Activated gamma-delta T cell treated with anti-CD3 and anti-CD28 coated beads, Interleukin-2, amount 50 U/mL, for 16 hours (primary cell): ENCODE measurements at places on chromosomes 11 and 22.

- no peak for DNase-seq
Observed at GRCh38 chr22:44441401-44442185, 56.4 kb downstream of the RTL6 start.

DNA sequence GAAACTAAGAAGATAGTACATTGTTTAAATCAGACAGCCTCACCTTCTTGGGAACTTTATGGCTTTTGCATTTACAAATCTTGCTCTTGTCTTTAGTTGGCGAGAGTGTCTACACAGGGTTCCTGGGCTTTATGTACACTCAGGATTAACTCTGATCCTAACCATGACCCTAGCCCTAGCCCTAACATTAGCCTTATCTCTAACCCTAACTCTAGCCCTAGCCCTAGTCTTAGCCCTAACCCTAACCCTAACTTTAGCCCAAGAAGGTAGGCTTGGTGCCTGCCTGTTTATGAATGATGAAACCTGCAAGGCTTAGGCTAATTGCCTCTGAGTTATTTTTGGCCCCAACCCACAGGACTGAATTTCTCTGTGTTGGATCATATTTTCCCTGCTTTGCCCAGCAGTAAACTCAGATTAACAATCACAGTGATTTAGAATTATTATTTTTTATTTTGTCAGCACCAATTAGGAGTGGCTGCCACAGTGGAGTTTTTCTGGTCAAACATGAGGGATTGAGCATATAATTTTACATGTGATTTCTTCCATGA is 44.1 kb upstream of the OR9Q1 start:
- DNase-seq, result no peak

GRCh38 chr11:61012737-61013215 is 41.3 kb downstream of the CD6 start:
- no peak for DNase-seq

- DNase-seq, result no peak
Observed at GRCh38 chr11:116733969-116734508, 38.7 kb downstream of the BUD13 start.

DNA sequence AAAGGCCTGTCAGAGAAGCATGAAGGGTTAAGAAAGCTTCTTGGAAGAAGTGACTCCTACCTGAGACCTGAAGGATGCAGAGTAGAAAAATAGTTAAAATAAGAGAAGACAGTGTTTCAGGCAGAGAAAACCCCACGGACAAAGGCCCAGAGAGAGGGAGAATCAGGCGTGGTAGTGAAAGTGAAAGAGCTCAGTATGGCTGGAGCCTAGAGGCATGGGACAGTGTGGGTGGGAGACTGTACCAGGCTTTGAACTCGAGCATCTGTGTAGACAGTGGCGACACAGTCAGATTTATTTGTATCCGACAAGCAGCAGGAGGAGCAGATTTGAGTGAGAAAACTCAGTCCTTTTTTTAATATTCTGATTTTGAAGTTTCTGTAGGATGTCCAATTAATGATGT is 360.0 kb downstream of the OPCML start:
- no peak for DNase-seq

- DNase-seq, result no peak
Observed at GRCh38 chr11:40100162-40100553, 1359.3 kb downstream of the LRRC4C start.

GRCh38 chr22:44892243-44892642 is 117.6 kb downstream of the PHF21B start:
- DNase-seq, result no peak

DNA sequence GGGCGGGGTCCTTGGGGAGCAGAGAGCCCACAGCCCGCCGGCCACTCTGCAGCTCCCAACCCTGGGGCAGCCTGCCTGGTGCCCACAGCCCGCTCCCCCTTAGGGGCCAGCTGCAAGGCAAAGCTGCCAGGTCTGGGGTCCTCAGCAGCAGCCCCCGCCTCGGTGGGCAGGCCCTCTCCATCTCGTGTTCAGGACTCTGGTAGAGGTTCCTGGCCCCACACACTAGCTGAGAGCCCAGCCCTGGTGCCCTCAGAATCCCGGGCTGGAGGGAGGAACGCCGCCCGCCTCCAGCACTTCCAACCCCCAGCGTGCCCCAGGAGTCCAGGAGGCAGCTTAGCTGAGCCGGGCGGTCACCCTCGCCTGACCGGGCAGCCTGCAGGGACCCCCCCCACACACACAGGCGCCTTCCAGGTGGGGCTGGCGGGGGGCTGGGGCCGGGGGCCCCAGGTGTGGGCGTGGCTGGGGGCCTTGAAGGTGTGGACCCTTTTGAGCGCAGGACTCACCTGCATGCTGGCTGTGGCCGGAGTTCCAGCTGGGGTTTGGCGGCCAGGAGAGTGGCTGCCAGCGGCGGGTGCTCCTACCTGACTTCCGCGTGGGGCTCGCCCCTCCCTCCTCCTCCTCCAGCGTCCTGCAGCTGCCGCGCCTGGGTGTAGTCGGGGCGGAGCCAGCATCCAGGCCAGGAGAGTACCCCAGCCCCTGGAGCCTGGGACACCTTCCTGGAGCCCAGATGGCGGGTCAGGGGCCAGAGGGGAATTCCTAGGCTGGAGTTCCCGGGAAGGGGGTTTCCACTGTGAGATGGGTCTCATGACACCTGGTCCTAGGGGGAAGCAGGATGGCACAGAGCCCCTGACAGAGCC is at the start of gene ANO9:
ANO9 (minus strand) TSS at position 594 of the 857 bp plus-strand sequence; CDS start at position 509, 85 bp downstream.
- no peak for DNase-seq
